ENCODE measurements at places on chromosomes 3 and 15.

DNA sequence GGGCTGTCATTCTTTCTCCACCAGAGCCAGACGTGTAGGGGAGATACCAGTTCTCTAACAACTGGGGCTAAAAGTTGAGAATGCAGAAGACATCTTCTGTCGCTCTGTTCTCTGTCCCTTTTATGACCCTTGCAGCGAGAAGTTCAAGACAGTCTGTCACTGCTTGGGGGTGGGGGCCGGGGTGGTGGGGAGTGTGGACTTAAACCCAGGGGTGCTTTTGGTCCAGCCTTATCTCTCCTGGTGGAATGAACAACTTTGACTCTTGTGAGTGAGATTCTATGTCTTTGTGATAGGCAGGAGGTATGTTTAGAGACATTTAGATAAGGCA is 767 bp upstream of the APOD start:
- no peak for DNase-seq

DNA sequence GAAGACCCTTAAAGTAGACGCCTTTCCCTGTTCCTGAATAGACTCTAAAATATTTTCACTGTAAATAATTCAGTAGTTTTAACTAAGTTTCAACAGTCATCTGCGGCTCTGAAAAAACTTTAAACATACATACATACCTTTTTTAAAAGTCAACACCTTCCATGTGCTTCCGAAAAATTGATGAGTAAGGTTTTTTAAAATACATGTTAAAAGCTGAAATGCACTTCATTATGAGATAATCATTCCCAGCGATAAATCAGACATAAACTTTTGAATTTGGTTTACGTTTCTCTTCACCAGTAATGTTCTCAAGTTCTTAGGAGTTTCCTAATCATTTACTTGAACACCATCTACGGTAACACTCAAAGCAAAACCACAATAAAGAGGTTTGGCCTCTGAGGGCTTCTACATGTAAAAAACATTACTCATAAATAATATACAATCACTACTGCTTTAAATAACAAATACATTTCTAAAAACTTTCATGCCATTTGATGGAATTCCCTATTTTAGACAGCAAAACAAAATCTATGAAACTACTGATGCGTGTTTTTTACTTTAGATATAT is 403.5 kb downstream of the SHQ1 start:
- DNase-seq, result no peak

GRCh38 chr3:129552287-129553050 is 9.5 kb downstream of the H1-8 start:
- no peak for DNase-seq

DNA sequence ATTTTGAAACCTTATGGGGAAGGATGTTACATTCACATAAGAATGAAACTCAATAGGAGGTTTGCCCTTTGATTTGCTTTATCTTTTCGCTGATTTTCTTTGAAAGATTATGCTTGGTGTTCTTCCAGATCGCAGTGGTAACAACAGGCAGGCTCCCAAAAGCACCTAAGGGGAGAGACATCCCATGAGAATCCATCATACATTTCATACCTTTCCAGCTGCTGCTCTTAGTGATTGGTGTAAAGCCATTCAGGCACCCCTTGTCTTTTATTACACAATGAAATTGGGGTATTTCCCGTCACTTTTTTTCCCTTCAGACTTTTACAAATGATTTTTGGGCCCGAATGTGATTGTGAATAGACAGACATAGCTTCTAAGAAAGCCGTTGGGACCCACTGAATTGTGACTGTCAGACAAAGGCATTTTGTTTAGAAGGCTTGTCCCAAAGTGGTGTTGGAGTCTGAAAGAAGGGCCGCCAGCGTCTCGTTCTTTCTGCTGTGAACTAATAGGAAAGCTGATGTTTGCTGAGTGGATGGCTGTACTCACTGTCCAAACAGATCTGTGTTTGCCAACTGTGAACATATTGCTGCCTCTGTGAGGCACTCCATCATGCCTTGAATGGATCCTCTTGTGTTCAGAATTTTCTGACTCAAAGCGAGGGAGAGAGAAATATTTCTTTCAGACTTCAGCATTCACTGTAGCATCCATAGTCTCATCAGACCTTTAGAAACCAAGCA is 164.3 kb downstream of the FNDC3B start:
- DNase-seq, result no peak
